EH (cell line): ENCODE measurements at places on chromosomes 7 and 10.
A peak's percentile ranks its signal among the peaks of the same experiment; 100 is the strongest.

DNA sequence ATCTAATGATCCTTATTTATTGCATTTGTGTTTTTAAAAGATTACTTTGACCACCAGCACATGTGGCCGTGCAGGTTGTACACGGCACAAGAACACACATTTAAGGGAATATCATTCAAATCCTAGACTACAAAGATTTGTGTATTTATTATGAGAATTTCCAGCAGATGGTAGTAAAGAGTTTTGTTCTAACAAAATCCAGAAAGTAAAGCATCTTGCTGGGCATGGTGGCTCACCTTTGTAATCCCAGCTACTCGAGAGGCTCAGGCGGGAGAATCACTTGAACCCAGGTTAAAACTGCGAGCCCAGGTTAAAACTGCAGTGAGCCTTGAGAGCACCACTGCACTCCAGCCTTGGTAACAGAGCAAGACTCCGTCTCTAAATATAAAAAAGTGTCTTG is 31.5 kb downstream of the MACROH2A2 start:
- DNase-seq = no peak

DNA sequence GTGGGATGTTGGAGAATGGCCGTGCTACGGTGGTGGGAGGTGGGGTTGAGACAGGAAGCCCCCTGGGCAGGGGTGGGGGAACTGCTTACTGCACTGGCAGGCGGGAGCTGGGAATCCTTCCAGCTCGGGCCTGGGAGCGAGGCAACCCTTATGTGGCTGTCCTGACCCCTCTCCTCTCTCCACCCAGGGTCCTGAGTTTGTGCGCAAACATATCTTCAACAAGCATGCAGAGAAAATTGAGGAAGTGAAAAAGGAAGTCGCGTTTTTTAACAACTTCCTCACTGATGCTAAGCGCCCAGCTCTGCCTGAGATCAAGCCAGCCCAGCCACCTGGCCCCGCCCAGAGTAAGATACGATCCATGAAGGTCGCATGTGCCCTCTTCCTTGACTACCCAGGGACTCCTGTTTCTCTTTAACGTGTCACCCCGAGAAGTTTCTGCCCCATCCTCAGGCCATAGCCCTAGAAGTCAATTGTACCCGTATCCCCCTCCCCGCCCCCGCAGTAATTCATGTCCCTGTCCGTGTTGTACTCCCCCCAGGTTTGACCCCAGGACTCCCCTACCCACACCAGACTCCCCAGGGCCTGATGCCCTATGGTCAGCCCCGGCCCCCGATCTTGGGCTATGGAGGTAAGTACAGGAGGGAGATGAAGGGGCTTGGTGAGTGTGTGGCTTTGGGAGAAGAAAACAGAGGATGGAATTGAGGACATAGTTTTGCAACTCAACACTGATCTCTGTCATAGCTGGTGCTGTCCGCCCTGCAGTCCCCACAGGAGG is 1.8 kb downstream of the UFSP1 start:
- DNase-seq = no peak

GRCh38 chr7:52197221-52197620 is 838.2 kb upstream of the POM121L12 start:
- DNase-seq = no peak

DNA sequence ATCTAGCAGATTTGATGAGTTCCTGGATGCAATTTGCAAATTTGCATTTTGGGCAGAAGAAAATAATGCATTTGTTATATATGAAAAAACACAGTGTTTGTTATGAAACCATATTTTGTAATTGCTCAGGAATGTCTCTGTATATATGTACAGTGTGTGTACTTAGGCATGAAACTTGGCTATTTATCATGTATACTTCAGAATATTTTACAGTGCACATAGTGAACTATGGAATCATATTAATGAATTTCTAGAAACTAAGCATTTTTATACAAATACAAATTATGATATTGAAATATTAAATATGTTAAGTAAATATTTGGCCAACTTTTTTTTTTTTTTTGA is 107.5 kb downstream of the TWIST1 start:
- DNase-seq = no peak

GRCh38 chr10:65470986-65471385 is 1454.8 kb upstream of the LRRTM3 start:
- no peak for DNase-seq

DNA sequence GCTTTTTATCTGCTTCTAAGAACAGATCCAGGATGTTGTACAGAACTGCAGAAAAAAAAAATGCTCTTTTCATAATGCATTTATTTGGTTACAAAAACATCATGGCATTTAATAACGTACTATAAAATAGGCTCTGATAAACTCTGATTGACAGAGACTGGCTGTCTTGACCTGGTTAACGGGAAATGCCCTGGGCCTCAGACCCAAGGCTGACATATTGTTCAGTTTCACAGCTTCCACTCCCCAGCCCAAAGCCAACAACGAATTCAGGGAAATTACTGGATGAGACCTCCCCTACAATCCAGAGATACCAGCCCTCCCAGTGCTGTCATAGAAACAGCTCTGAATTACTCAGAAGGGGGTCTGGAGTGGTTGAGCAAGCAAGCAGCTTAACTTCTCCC is 260.1 kb downstream of the CREB5 start:
- no peak for DNase-seq

- no peak for DNase-seq
These were observed 228.7 kb upstream of the FZD8 start for GRCh38 chr10:35870665-35871310.

DNA sequence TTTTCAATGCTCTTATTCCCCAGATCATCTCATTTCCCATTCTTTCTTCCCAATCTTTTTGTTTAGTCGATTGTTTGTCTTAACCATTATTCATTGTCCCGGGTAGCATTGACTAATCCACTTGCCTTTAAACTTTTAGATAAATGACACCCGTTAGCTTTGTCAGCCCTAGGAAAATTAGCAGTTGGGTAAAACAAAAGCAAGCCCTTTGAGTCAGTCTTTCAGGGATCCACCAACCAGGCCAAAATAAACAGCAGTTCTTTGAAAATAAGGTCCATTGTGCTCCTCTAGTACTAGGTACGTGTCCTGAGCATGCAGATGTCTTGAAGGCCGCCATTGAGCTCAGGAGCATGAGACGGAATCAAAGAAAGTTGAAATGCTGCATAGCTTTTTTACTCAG is 369.7 kb upstream of the MYO3A start:
- DNase-seq = no peak

DNA sequence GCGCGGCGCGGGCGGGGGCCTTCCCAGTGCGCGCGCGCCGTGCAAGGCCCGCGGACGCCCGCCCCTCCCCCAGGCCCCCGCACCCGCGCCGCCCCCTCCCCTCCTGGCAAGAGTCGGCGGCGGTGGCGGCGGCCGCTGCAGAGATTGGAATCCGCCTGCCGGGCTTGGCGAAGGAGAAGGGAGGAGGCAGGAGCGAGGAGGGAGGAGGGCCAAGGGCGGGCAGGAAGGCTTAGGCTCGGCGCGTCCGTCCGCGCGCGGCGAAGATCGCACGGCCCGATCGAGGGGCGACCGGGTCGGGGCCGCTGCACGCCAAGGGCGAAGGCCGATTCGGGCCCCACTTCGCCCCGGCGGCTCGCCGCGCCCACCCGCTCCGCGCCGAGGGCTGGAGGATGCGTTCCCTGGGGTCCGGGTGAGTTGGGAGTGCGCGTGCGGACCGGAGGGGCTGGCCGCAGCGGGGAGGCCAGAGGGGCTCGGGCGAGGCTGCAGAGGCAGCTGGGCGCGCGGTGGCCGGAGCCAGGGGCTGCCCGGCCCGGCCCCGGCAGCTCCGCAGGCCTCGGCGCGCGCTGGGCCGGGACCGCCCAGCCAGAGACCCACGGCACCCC is at the start of gene BMPR1A:
TSS of gene BMPR1A (plus strand) at position 109 of the 602 bp plus-strand sequence. CDS start 119,400 bp downstream, outside the sequence.
- peak; percentile 89 for DNase-seq

GRCh38 chr7:30278849-30279652 is 5.3 kb upstream of the ZNRF2 start:
- DNase-seq = peak; percentile 23
